ENCODE measurements at places on chromosomes 7 and 10.

DNA sequence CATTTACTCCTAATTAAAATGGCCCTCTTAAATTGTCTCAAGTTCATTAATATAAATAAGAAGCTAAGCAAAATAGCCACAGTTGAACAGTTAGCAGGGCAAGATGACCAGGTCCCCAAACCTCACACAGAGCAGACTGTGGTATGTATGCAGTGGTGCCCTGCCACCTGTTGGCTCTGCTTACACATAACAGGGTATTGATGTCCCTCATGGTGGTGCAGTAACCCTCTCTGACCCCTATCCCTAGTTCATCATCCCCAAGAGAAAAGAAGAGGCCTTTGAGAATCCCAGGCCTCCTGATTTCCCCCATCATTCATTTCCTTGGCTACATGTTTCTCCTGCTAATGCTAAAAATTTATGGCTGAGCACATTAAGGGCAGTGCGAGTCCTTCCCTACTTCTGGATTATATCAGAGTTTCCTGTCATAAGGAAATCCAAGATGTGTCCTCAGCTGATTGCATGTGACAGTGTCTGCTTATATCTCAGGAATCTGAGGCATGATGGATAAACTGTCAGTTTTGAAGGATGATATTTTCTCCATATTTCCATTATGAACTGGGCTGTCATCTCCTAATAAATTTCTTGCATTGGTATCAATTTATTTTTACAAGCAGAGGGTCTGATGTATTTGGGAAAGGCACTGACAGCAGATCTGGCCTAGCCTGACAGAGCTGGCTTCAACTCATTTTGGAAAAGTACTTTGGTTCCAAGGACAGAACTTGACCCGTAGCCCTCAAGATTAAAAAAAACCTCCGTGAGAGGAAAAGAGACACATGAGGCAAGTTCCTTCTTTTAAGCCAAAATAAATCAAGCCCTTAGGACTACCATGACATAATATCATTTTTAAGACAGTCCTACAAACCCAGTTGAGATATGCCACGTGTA, 880.6 kb downstream of the LRMDA start:
- peak; percentile 33 for DNase-seq

GRCh38 chr10:6395606-6396005, 184.5 kb downstream of the PRKCQ start:
- no peak for DNase-seq

- DNase-seq = no peak
Measured at GRCh38 chr7:125247514-125248098, 318.0 kb upstream of the POT1 start.

GRCh38 chr7:43014406-43014805, 82.2 kb downstream of the MRPL32 start:
- no peak for DNase-seq

- no peak for DNase-seq
Measured at GRCh38 chr7:1752771-1753563, 82.9 kb downstream of the ELFN1 start.

DNA sequence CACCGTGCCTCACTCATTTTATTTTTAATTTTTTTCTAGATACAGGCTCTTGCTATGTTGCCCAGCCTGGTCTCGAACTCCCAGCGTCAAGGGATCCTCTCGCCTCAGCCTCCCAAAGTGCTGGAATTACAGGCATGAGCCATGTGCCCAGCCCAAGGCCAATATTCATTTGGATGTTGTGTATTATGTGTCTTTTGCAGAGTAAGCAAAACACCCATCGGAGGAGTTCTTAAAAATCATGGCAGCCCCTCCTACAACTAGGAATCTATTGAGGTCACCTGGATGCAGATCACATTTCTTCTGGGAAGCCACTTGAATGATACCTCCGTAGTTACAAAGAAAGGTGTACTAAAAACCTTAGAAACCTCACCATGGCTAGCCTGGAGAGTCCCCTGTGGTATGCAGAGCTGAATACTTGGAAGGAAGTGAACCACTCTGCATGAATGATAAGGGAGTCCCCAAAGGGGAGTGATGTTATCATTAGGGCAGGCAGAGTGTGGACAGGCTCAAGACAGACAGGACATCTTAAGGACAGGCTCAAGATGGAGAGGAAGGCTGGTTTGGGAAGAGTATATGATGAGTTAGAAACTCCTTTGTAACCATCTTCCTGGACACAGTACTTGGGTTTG, 185.7 kb downstream of the TAX1BP1 start:
- no peak for DNase-seq

DNA sequence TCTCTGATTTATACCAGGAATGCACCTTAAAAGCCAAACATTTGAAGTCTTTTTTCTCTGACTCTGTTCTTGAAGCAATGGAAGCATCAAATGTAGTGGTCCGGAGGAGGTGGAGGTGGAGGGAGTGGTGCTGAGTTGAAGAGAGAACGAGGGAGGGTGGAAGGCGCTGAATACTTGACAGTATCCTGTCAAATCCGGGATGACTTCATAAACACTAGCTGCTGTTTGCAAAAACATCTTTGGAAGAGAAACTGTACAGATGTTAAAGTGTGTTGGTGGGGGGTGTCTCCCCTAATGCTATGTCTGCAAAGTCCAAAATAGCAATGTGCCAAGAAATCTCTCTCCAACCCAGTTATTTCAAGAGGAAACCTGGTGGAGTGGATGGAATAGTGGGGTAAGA, 328.5 kb upstream of the AUTS2 start:
- no peak for DNase-seq

DNA sequence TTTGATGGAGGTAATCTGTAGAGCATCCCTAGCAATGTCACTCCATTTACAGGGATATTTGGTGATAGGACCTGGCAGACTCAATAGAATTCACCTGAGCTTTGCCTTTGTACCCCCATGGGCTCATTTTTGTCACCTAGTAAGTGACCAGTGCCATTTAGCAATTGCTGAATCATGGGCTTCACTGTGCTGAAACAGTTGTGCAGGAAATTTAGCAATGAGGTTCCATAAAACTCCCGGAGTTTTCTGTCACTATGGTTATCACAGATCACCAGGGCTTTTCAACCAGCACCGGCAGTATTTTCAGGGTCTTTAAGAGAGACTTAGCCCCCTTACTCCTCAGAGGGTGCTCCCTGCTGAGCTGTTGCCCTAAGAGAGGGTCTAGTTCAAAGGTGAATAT, 40.2 kb downstream of the FAS start:
- no peak for DNase-seq
